NCI-H1105 (cell line): ENCODE measurements at places on chromosomes 1 and 21.

DNA sequence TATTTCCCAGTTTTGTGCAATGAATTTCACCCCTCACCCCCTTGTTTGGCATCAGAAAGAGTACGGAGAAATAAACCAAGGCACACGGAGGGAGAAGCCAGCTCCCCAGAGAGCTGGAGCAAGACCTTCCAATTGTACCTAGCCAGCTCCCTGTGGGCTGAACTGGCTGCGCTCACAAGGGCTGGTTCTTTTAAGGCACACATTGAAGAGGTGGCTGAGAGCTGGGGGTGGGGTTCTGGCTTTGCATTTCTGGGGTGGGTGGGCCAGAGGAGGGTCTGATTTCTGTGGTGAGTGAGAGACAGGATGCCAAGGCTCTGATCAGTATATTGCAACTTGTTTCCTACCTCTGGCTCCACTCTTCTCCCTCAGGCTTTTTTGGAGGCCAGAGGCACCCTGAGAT, 39.5 kb upstream of the NFASC start:
- DNase-seq, result no peak

GRCh38 chr1:110062612-110063011, 7.9 kb downstream of the ALX3 start:
- DNase-seq, result no peak

DNA sequence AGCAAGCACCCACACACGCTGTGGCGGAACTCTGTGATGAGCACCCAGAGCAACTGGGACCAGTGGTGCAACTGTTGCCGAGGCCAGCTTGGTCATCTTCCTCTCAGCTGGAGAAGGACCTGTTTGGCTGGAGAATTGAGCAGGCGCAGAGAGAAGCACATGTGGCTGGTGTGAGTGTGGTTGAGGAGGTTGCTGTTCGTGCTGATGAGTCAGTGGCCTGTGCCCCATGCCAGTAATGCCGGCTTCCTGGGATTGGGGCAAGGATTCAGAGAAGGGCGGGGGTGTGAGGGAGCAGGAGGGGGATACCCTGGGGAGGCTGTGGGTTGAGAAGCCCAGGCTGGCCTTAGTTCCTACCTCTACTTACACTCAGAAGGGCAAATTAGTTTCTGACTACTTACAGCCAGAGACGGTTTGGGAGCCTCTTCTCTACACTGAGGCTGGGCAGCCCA, 57.5 kb upstream of the EPS8L3 start:
- no peak for DNase-seq

DNA sequence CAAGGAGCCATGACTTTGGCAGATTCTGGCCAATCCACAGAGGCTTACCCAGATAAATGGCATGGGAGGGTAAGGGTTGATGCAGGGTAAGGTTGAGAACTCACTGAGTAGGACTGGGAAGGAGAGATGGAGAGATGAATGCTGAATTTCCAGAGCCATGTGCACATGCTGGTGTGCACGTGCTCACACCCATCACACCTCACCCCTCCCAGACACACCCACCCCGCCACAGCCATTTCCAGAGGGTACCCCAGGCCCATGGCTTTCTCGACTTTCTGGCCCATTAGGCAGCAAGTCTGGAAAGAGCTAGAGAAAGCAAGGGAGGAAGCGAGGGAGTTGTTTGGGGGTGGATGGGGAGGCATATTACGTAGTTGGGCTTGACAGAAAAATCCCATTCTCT, 1.6 kb downstream of the CACNA1S start:
- no peak for DNase-seq

DNA sequence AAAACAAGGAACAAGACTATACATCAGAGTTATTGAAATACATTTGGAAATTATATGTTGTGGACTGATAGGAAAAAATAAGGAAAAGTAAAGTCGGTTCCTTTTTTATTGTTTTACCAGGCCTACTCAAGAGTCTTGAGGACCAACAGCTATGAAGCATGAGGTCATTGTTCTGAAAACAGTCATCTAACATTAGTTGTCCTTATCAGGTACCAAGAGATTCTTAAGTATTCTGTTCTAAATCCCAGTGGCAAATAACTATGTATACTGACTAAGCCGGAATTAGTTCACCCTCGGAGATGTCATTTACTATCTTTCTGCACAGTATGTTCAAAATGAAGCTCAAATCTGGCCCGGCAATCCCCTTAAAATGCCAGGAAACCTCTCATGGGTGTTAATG, 585 bp downstream of the ADGRL4 start:
- DNase-seq, result no peak

GRCh38 chr1:223727541-223727940, 15.2 kb downstream of the CAPN2 start:
- DNase-seq, result no peak

GRCh38 chr1:193973428-193973827, 787.0 kb upstream of the B3GALT2 start:
- no peak for DNase-seq

DNA sequence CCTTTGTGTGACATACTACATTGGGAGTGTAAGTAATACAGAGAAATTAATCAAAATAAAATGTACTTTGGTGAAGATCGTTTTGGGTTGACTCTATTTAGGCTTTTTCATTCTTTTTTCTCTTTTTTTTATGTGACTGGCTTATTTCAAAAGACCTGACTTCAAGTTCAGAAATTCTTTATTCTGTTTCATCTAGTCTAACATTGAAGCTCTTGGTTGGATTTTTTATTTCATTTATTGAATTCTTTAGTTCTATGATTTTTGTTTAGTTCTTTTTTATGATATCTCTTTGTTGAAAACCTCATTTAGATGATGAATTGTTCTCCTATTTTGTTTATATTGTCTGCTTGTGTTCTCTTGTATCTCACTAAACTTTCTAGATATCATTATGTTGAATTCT, 35.6 kb downstream of the SLC35A3 start:
- no peak for DNase-seq

GRCh38 chr1:95668165-95668564, 434.2 kb downstream of the RWDD3 start:
- DNase-seq, result no peak

- peak; percentile 14 for DNase-seq
These were observed 3.7 kb upstream of the TMEM61 start for GRCh38 chr1:54976747-54977146.

GRCh38 chr1:77230051-77230450, 10.8 kb upstream of the PIGK start:
- DNase-seq, result no peak

DNA sequence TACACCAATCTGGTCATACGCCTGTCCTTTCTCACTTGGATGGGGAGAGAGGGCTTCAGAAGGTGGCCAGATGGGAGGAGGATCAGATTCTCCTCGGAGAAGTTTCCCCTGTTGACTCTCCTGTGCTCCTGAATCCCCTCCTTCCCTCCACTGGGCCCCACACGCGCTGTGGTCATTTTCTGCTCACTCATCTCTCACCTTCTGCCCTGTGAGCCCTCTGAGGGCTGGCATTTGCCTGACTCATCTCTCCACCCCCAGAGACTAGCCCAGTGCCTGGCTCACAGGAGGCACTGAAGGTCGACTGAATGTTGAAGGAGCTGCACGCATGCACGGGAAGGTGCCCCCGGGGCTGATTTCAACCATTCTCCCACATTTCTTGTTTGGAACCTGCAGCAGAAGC, 14.2 kb downstream of the ABCA4 start:
- no peak for DNase-seq

- peak; percentile 48 for DNase-seq
These were observed 18.5 kb upstream of the SAMD11 start for GRCh38 chr1:905071-905749.

DNA sequence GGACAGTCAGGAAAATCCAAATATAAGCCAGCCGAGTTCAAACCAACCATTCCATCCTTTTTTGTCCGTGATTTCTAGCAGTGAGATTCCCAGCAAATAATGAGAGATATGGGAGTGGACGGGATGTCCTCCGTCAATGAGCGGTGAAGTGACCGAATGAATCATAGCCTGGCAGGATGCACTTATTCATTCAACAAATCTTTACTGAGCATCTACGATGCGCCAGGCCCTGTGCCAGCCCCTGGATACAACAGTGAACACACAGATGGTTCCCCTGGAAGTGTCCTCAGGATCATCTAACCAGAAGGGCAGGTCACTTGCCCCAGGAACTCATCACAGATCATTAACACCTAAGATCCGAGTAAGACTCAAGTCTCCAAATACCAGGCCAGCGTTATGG, 8.2 kb upstream of the PLEKHA6 start:
- no peak for DNase-seq

DNA sequence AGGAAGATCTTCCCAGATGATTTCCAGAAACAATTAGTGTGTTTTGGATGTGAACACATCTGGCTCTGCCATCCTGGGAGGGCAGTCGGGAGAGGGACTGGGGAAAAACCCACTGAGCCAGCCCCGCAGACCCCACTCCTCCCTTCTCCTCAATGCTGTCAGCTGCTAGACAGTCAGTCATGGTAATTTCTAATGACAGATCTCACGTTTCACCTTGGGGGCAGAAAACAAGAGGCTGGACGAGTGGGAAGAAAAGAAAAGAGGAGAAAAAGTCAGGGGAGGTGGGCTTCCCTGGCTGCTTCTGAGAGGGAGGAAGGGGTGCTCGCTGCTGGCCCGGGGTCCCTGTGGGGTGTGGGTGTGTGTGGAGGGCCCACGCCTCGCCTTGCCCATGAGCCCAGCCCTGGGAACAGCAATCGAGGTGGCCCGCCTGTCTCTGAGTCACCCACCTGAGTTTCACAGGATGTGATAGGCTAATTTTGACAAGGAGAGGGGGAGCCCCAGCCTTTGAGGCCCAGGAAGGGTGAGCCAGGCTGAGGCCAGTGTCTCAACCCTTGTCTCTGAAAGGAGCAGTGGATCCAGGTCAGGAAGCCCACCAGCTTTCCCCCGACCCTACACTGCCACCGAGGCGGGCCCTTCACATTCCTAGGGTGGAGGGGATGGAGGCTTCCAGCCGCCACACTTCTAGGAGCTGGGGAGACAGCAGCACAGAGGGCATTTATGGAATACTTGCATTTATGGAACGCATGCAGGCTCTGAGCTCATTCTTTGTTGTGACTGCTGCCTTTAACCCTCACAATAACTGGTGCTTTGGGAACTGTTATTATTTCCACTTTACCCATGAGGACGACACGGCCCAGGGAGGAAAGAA, 49.1 kb upstream of the IFNLR1 start:
- DNase-seq, result no peak

DNA sequence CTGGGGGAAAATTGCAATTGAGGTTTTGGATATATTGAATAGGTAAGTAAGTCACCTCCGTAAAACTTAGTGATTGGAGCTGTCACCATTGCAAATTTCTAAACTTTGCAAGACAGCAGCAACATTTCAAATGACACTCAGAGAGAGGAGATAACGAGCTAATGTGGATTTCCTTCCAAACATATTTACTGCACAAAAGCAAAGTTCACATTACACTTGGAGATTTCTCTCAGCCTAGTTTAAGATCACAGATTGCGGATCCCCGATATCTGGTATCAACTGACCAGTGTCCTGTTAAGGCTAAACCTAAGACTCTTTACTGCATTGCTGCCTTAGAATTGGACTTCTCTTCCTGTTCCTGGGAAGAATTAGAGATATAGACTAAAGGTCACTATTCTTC, 47.5 kb downstream of the ZNF697 start:
- DNase-seq, result no peak

DNA sequence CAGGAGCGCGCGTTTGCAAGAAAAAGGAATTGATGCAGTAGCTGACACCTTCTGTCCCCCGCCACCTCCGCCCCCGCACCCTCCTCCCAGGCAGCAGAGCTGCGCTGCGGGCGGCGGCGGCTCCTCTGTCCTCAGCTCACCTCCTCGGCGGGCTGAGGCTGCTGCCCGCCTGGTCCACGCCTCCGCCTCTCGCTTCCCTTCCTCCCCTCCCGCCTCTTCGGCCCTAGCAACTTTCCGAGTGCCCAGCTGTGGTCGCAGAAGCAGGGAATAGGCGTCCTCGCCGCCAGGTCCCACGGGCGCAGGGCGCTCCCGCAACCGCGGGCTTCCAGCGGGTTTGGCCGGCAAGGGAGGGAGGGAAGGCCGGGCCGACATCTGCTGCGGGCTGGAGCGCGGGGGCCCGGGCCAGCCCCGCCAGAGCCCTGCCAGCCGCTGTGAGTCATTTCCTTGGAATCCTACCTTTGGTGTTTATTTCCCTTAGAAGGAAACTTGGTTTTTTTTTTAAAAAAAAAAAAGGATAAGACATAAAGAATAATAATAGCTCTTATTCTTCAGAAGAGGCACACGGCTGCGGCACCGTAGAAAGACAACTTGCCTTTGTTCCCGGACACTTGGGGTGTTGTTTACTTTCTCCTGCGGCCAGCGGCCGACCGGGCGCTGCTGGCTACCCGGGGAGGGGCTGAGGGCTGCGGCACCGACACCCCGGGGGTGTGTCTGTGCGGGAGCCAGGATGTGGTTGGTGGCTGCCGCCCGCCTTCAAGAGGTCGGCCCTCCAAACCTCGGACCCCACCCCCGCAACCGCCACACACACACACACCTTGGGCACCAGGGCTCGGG, 1.1 kb downstream of the SERTAD4 start:
- peak; percentile 8 for DNase-seq

GRCh38 chr1:13617773-13618172, 34.1 kb downstream of the PDPN start:
- no peak for DNase-seq

DNA sequence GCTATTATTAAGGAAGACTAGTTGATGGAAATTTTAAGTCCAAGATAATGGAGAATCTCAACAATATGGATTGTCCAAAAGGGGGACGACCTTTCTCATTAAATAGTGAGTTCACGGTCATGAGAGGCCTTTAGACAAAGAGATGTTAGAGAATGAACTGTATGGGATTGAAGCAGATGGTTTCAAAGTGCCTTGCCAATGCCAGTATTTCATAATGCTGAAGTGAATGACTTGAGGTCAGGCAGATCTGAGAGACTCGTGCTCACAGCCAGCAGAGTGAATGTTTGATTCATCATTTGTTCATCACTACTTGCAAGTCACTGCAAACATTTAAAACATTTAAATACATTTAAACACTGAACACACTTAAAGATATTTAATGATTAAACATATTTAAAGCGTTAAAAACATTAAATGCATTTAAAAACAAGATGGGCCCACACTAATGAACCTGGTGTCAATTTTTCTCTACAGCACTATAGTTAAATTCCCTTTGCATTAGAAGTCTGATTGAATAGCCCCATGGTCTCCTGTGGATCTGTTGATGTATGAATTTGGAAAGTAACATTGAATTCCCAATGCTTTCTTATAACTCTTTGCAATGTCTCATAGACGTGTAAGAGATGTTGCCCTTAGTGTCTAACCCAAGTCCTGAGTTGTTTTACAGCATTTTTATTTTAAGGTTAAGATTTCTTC, 80.7 kb downstream of the TGFB2 start:
- DNase-seq, result no peak

- DNase-seq, result no peak
These were observed 142.1 kb downstream of the DPYD start for GRCh38 chr1:97778718-97779117.

GRCh38 chr21:31351960-31352359, 7.9 kb upstream of the TIAM1 start:
- DNase-seq, result no peak

DNA sequence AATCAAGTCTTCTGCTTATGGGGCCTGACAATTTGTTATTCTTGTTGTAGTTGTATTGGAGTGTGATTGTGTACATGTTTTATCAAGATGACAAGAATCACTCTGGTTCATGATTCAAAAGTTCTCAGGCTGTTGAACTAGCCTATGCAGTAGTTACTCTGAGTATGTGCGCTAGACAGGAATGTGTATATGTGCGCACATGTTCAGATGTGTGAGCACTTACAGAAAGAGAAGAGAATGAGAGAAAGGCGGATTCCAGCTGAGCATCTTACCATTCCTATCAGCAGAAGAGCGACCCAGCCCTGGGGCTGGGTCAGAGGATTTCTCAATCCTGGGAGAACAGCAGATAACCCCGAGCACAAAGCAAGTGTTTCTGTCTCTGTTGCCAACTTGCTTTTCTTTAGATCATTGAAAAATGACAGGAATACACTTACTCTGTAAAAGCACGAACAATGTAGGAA, 110.8 kb upstream of the HOOK1 start:
- no peak for DNase-seq
